ENCODE measurements at places on chromosomes 5 and 9.

DNA sequence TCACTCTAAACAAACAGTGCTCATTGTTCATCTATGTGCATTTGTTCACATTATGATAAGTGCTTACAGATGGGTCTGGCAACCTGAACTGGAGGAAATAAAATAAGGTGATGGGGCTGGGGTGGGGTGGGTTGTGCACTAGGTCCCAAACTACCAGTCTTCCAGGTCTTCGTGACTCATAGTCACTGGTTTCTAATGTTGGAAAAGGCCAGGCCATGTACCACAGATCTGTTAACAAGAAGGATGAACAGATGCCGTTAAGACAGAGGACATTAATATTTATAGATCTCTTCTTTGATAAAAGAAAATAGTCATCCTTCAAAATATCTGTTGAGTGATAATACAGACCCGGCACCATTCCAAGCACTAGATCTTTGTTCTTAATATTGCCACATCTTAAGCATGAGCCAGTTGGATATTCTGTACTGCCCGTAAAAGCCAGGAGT lies 71.4 kb upstream of the STARD4 start:
- DNase-seq = no peak

DNA sequence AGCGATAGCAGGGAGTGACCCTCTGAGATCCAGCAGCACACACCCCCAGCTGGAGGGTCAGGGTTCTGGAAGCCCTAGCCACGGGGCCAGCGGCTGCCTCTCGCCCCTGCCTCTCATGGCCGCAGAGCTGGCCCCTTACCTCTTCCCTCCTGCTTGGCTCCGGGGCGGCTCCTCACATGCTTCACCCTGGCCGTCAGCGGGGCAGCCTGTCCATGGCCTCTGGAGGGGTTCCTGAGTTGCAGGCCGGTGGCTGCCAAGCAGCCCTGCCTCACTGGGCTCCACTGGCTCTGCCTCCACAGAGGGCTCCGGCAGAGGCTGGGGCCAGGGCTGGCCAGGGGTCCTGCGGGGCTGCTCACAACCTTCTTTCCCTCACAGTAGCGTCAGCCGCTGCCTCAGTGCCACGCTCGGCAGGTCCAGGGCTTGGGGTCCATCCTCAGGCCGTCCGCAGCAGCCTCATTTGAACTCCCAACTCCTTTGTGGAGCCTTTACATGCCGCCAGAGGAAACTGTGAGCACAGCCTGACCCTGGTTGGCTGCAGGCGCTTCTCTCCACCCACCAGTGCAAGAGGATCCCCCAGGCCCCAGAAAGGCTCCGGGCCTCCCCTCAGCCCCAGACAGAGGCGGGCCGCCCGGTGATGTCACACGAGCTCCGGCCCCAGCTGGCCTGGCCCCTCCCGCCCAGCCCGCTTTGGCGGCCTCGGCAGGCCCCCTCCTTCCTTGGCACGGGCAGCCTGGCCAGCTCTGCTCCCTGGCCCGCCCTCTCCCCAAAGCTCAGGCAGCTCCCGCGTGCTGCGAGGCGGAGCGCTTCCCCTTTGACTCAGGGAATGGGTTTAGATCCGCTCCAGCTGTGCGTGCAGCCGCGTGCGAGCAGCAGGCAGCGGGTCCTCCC lies at the start of gene ANGPTL2:
TSS of gene ANGPTL2 (minus strand) at position 460 of the 888 bp plus-strand sequence. CDS start 13,904 bp downstream, outside the sequence.
- peak; percentile 60 for DNase-seq

DNA sequence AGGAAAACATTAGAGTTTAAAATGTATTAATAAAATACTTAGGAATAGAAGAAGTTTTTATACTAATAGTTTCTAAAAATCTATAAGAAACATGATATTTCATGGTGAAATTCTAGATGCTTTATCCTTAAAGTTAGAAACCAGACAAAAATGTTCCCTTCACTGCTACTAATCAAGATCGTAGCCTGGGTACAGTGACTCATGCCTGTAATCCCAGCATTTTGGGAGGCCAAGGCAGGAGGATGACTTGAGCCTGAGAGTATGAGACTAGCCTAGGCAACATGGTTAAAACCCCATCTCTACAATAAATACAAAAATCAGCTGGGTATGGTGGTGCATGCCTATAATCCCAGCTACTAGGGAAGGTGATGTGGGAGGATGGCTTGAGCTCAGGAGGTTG lies 30.4 kb upstream of the KLF9 start:
- DNase-seq = no peak

- DNase-seq = peak; percentile 59
Measured at GRCh38 chr9:106753155-106753671, 109.8 kb upstream of the ZNF462 start.

GRCh38 chr5:154829589-154830218 lies 20.7 kb downstream of the FAXDC2 start:
- no peak for DNase-seq

DNA sequence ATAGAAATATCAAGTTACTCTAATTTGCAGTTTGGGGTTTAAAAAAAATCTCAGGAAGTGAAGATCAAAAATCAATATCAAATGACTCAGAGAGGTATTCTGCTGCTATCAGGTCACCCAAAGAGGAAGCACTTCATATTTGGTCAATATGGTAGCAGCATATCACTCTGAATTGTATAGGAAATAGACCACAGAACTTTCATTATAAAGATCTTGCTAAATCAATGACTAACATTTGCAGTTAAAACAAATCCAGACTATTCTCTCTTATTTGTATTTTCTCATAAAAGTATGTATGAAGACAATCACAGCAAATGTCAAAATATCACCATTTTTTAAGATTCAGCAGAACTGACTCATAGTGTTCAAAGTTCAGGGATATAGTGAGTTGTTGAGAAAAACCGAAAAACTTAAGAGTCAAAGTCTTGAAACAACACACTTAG lies 105.8 kb upstream of the PCSK1 start:
- DNase-seq = peak; percentile 8

DNA sequence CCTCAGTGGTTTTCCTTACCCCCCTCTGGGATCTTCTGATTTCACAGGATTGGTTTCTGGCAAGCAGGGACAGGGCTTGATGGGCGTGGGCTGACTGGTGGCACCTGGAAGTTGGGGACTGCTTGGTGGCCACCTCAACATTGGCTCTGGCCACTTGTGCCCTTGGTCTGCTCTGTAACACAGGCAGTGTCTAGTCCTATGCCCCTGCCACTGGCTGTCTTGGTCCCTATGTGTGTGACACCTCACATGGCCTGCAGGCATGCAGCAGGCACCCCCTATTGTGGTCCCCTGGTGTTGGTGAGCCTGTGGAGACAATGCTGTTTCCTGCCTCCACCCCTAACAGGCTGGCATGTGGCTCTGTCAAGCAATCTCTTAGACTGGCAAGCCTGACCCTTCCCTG lies 71.3 kb downstream of the GDA start:
- DNase-seq = no peak

- DNase-seq = no peak
Measured at GRCh38 chr5:176884571-176884890, 14.6 kb downstream of the HK3 start.

DNA sequence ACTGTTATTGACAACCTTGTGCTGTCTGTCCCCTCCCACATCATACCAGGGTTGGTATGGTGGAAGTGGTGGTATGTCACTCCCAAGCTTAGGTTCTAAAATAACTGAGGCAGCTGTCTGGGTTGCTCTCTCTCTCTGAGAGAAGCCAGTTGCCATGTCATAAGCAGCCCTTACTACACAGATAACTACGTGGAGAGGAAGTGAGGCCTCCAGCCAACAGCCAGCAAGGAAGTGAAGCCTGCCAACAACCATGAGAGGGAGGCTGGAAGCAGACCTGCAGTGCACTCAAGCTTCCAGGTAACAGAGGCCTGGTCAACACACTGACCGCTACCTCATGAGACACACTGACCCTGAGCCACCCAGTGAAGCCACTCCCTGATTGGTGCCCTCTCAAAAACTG lies 18.6 kb downstream of the CTNNAL1 start:
- DNase-seq = peak; percentile 73

GRCh38 chr5:172906888-172907287 lies 52.3 kb upstream of the RPL26L1 start:
- DNase-seq = no peak

DNA sequence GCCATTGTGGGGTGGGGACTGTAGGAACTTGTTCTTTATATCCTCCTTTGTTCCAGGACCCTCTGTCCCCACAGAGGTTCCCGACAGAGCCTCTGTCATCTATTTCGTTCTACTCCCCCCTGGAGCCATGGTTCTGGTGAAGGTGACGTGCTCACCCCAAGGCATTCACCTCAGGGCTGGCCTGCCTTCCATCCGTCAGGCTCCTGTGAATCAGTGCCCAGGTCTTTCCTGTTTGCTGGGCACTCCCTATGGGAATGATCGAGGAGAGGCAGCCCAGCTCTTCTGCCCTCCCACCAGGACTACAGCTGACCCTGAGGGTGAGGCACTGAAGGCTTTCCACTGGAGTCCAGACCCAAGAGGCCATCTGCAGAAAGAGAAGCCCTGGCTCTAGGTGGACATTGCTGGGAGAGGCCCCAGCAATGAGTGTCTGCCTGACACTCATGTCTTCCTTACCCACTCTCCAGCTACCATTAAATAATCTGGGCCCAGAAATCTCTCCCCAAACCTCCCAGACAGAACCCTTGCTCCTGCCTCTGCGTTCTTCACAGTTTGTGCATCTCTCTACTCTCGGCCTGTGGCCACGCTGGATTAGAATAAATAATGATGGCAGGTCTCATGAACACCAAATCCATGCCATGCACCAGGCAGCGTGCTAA lies 214.2 kb downstream of the FSTL4 start:
- DNase-seq = no peak

DNA sequence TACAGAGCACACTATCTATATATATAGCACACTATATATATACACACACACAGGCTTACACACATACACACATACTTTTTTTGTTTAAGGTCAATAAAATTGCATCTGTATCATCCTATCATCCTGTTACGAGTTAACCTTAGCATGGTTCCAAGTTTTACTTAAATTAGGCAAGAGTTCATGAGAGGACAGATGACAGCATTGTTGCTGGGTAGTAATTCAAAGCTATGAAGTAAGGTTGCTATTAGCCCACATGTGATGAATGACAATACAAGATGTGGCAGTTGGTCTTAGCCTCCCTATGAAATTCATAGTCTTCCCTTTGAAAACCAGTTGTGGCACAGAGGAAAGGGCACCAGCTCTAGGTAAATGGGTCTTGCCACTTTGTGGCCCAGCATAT lies 438.1 kb downstream of the ACTL7B start:
- no peak for DNase-seq

Data from hematopoietic multipotent progenitor cell treated with erythropoietin and hydrocortisone succinate and interleukin-3 and kit ligand, for 4 days (in vitro differentiated cells).